ENCODE measurements at places on chromosomes 16 and 17. TPM values are rescaled to one million over a fixed set of nuclear protein-coding genes. Genes with fewer than 3 reads are reported as not detected.

DNA sequence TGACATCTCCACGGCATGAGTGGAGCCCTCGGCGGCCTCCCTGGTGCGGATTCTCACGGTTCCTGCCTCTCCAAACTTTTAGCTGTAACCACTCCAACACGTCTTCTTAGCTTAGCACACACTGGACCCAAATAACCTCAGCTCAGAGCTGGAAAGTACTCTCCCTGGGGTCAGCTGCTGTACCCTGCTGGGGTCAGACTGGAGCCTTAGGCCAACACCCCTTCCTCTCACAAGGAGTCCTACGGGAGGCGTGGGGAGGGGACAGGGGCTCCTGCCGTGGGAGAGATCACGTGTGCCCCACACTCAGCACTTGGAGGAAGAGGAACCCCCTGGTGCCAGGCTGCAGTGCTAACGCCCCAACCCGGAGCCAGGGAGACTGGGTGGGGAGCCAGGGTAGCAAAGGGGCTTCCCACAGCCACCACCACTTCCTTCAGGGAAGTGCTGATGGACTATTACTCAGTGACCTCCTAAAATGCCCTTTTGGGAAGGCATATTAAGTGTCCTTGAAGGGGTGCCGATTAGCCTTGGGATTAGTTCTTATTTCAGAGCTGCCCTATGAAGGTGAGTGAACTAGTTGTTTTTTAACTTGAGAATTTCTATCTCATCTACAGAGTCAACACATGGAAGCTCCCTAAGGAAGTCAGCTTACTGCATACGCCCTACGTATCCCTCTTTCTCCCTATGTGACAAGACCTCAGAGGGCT is 124.0 kb downstream of the HIC1 start:
- no peak for DNase-seq

GRCh38 chr17:81418710-81419318 is 23.6 kb downstream of the BAHCC1 start:
- DNase-seq, result no peak

RUNDC1 gene
- 12.5 TPM for total RNA-seq

ABAT gene
- 6.0 TPM for total RNA-seq

CRHR1 gene
- total RNA-seq, result not detected
